ENCODE measurements at places on chromosomes 13 and 19. TPM values are rescaled to one million over a fixed set of nuclear protein-coding genes. Genes with fewer than 3 reads are reported as not detected.

DNA sequence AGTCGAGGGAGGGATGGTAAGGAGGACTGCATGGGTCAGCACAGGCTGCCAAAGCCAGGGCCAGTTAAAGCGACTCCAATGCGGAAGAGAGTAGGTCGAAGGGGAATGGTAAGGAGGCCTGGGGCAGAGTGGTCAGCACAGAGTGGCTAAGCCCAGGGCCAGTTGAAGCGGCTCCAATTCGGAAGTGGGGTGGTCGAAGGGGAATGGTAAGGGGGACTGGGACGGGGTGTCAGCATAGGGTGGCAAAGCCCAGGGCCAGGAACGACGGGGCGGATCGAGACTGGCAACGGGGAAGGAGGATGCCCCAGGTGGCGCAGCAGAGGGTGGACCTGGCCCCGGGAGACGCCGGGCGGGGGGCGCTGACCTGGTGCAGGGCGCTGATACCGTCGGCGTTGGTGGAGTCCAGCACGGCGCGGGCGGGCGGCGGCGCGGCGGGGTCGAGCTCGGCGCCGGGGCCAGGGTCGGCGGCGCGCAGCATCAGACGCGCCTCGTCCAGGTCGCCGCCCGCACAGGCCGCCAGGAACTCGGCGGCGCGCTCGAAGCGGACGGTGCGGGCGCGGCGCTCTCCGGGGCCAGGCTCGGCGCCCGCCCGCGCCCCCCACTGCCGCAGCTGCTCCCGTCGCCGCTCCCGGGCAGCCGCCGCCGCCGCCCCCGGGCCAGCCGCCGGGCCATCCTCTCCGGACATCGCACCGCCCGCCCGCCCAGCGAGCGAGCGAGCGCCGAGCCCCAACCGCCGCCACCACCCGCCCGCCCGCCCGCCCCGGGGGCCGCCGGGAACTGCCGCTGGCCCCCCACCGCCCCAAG, at the start of gene PPP1R12C:
Gene PPP1R12C, minus strand, starts transcription at position 779 of the 804 bp plus-strand sequence. Its CDS starts 94 bp downstream, at position 685.
- DNase-seq = no peak

DNA sequence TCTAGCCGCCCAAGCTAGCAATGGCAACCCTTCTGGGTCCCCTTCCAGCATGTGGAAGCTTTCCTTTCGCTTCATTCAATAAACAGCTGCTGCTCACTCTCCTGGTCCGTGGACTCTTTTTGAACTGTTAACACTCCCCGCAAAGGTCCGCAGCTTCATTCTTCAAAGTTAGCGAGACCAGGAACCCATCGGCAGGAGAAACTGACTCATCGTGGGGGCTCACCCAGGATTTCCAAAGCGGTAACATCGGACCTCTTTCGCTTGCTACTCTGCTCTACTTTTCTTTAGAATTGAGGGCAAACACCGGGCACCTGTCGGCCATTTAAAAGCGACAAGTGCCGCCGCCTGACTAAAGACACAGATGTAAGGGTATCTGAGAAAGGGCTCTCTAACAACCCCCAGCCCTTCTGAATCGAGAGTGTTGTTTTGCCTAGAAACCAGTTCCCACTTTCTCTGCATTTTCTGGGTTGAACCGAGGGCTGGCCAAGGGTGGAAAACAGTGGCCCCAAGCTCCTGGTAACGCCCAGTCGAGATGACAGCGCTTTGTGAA, 5.8 kb downstream of the UBA52 start:
- no peak for DNase-seq

- DNase-seq = peak; percentile 73
Measured at GRCh38 chr19:13094771-13095392, 7.8 kb downstream of the LYL1 start.

GRCh38 chr13:71828564-71828963, 38.4 kb downstream of the DACH1 start:
- no peak for DNase-seq

KLK8 gene
- 0.46 TPM for total RNA-seq

DNA sequence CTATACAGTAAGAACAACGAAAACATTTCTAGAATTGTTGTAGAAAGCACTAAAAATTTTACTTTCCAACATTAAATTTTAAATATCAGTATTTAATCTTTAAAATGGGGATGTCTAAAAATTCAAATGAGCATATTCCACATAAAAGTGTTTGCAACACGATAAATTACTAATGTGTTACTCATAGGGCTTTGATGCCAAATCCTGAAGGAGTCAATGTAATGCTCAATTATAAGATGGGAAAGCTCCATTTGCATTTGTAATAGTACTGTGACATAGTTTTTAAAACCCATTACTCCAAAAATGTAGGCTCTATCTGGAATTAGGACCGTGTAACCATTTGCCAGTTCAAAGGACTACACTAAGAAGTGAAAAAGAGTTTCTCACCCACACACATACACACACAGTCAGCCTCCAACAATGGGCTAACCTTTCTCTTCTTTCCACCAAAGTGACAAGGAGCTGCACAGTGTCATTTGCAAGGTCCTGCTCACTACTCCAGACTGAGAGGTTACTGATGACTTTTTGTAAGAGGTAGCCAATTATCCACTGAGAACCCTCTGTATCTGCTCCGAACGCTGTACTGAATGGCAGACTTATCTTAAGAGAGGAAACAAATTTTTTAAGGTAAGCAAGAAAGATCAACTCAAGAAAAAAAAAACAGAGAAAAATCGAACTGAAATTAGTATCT, 26.1 kb upstream of the EEF1AKMT1 start:
- no peak for DNase-seq

C19orf38 gene
- 0.62 TPM for total RNA-seq

GRCh38 chr13:23570099-23570920, at the start of gene TNFRSF19:
Gene TNFRSF19 (plus strand): TSS chr13:23570412. CDS start chr13:23590184, 19,772 bp downstream.
- peak; percentile 75 for DNase-seq

MAG gene
- total RNA-seq = not detected

SMIM24 gene
- 1.7 TPM for total RNA-seq
